ENCODE measurements at places on chromosomes 13 and 19. TPM values are rescaled to one million over a fixed set of nuclear protein-coding genes. Genes with fewer than 3 reads are reported as not detected.

CEACAM16 gene
- total RNA-seq: not detected

LILRA1 gene
- 0.43 TPM for total RNA-seq

GGN gene
- total RNA-seq: 0.40 TPM

SULT2A1 gene
- total RNA-seq: 0.30 TPM

CYP2B6 gene
- total RNA-seq: 0.38 TPM

CYP4F3 gene
- not detected for total RNA-seq

ZNF667 gene
- 1.6 TPM for total RNA-seq

ZNF440 gene
- total RNA-seq: 6.3 TPM

CGB5 gene
- total RNA-seq: not detected

NLRP9 gene
- total RNA-seq: not detected

SHISA2 gene
- total RNA-seq: 0.18 TPM

ZNF708 gene
- total RNA-seq: 41.1 TPM

MUC16 gene
- total RNA-seq: 0.07 TPM

USPL1 gene
- total RNA-seq: 32.9 TPM

ZNF738 gene
- total RNA-seq: 8.2 TPM

PGLYRP1 gene
- total RNA-seq: not detected

SAFB gene
- total RNA-seq: 164 TPM

SPACA4 gene
- total RNA-seq: not detected

FUT1 gene
- total RNA-seq: 0.23 TPM

LRRC63 gene
- total RNA-seq: 0.53 TPM

WDR87 gene
- total RNA-seq: not detected

OR10H1 gene
- total RNA-seq: not detected

AP1M2 gene
- 1.6 TPM for total RNA-seq

ADGRE2 gene
- 0.76 TPM for total RNA-seq

SBK3 gene
- not detected for total RNA-seq

NLRP11 gene
- not detected for total RNA-seq

HMG20B gene
- total RNA-seq: 38.0 TPM

DLEU7 gene
- not detected for total RNA-seq

VAV1 gene
- total RNA-seq: 82.5 TPM

ELL gene
- 46.4 TPM for total RNA-seq

NLRP5 gene
- not detected for total RNA-seq

PRR19 gene
- not detected for total RNA-seq

MAMSTR gene
- total RNA-seq: 1.6 TPM

KLK2 gene
- total RNA-seq: not detected

ERICH4 gene
- total RNA-seq: not detected

TRAPPC6A gene
- total RNA-seq: 73.7 TPM

ZNF675 gene
- 27.7 TPM for total RNA-seq

DCT gene
- 0.53 TPM for total RNA-seq

ZNF415 gene
- total RNA-seq: 0.20 TPM

KIR3DL1 gene
- 0.44 TPM for total RNA-seq

LILRA6 gene
- total RNA-seq: not detected

Data from T-cell (primary cell).